ENCODE measurements at places on chromosomes 1 and 21.
A peak's percentile ranks its signal among the peaks of the same experiment; 100 is the strongest.

GRCh38 chr21:14526836-14527695 lies 19.0 kb downstream of the SAMSN1 start:
- DNase-seq: no peak

GRCh38 chr21:37710546-37711285 lies 205.5 kb downstream of the KCNJ6 start:
- DNase-seq: no peak

- no peak for DNase-seq
Observed at GRCh38 chr1:178686407-178686806, 38.6 kb upstream of the RALGPS2 start.

DNA sequence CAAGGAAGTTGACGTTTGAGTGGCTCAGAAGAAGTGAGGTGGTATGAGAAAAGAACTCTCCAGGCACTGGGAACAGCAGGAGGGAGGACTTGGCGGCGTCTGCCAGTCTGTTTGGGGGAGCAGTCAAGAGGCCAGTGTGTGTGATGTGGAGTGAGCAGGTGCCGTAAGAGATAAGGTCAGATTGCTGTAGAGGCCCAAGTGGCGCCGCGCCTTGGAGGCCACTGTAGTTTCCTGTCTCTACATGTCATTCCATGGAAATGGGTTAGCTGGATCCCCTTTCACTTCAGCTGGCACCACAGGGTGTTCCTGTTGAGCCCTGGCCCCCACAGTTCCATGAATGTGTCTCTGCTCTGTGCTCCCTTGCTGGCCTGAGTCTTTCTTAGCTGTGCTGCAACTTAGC lies 35.5 kb upstream of the PTPRF start:
- no peak for DNase-seq

- no peak for DNase-seq
Observed at GRCh38 chr1:196415978-196416377, 192.3 kb downstream of the KCNT2 start.

- no peak for DNase-seq
Observed at GRCh38 chr21:45407629-45408247, 2.8 kb downstream of the COL18A1 start.

DNA sequence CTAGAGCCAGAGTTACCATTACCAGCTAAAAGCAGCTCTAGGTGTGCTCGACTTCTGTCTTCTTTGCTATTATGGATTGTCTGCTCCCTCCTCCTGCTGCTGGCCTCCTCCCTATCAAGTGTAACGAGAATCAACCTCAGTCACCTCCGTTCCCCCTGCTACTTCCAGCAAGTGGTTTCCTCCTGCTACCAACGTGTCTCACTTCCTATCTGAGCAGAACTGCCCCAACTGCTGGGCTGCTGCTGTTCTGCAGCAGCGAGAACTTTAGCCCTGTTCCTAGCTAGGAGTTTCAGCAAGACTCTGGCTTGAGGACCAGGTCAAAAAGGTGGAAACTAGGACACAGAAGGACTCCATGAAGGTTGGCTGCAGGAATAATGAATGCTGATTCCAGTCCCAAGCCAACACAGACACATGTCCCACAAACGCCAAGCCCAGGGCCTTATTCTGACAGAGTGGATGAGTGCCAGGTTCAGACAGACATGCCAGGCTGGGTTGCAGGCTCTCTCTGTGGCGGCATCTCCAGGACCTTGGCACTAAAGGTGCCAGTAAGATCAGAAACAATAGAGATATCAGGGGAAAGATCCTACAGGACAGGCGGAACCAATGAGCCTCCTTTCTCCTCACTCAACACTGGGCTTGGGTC lies 46.9 kb downstream of the CD34 start:
- no peak for DNase-seq

DNA sequence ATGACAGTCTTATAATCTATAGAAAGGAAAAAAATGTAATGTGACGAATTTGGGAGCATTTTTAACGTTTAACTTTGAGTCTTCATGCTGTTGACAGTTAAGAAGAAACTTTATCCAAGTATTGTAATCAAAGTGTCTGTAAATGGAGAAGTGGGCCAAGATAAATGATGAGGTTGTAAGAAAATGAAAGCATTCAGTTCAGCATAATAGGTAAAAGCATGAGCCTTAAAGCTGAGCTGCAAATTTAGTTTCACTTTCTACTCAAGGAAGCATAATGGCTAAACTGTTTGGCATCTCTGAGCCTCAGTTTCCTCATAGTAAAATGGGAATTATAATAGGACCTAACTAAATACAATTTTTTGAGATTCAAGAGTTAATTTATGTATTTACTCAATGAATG lies 1554.8 kb downstream of the KCNT2 start:
- no peak for DNase-seq

- DNase-seq: peak; percentile 99
Observed at GRCh38 chr1:226940029-226940805, at the start of gene COQ8A. TSS of gene COQ8A (plus strand) at chr1:226940294. CDS start at chr1:226961386, 21,092 bp downstream.

DNA sequence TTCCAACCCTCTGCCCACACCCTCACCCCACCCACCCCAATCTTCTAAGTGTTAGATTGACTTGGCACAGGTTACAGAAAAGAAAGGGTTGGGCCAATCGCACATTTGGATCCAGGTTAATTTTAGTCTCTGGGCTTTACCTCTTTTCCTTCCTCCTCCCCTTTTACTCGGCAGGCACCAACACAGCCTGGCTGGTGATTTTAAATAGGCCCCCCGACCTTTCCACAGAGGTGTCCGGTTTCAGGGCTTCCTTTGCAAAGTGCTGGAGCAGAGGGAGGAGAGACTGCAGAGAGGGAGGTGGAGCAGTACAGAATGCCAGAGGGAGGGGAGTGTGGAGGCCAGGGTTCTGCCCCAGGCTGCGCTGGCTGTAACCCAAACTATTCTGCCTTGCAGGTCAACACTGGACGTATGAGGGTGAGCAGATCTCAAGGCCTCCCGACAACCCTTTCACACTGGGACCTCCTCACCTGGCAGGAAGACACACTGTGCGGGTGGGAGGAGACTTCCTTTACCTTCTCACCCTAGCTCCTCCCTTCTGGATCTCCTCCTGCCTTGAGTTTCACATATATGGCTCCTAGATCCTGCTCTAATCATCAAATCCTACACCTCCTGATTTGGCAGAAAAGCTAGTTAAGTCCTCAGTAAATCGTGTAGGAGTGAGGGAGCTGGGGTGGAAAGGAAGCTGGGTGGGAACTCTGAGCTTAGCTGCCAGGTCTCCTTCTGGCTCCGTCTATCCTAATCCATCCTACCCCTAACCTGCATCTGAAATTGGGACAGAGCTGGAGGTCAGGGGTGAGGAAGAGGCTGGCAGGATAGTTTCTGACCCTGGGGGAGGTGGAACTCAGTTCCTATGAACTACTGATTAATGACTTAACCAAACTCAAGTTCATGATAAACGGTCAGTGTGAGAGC lies 2.4 kb downstream of the CA14 start:
- no peak for DNase-seq

DNA sequence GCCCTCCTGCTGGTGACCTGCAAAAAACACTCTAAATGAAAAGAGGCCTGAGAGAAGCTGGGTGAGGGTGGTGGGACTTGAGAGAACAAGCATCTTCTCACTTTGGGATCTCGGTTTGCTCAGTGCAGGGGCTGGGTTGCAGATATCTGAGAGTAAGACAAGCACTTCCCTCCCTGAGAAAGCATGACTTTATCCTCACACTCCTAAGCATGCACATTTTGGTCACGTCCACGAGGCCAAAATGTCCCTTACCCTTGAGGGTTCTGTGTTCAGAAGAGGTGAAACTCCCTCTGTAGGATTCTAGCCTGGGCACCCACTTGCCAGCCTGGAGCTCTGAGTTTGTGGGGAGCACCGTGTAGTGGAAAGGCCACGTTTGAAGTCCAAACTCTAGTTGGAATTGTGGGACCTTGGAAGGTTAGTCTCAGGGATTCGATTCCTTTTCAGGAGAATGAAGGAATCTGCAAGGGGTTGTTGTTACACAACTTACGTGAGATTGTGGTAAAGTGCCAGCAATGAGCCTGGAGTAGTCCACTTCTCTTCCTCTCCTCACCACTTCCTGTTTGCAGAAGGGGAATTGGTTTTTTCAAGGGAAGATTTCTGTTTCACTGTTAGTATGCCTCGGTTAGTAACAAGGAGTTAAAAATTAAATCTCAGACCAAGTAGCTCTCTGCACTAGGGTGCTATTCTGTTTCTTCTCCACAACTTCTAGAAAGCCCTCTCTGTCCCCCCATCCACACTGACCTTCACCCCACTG lies 3.0 kb downstream of the FCAMR start:
- DNase-seq: peak; percentile 44

GRCh38 chr1:246302251-246302625 lies 204.8 kb downstream of the SMYD3 start:
- no peak for DNase-seq

DNA sequence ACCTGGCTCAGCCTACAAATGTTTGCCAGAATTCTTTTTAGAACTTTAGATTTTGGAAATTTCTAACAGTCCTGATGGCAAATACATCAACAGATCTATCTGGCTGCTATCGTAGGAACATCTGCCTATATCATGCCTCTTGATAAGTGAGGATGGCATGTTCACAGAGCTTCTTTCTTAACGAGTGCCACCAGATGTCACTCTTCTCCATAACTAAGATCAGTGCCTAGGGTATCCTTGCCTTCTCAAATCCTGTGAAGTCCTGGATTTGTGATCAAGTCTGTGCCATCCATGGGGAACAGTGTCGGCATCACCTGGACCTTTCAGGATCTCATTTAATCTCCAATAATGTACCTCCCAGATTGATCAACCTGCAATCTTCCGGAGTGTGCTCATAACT lies 36.5 kb upstream of the CD5L start:
- no peak for DNase-seq

DNA sequence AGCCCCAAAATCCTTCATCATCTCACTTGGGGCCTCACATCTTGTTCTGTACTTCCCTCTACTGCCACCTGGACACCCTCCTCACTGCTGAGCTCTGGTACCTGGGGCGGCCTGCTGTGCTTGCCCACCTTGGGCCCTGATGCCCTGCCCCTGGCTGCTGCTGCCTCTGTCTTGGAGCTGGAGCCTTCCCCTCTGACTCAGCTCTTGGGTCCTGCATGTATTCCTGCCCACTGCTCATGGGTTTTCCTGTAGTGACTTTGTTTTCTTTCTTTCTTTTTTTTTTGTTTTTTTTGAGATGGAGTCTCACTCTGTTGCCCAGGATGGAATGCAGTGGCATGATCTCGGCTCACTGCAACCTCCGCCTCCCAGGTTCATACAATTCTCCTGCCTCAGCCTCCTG lies 37.5 kb downstream of the TRAPPC10 start:
- DNase-seq: no peak

- no peak for DNase-seq
Observed at GRCh38 chr1:64814427-64814826, 69.6 kb downstream of the RAVER2 start.

GRCh38 chr1:204499511-204500468 lies 5.2 kb upstream of the PIK3C2B start:
- no peak for DNase-seq

Measured in GM06990 (cell line).